ENCODE measurements at places on chromosomes 1 and 21. TPM values are rescaled to one million over a fixed set of nuclear protein-coding genes. Genes with fewer than 3 reads are reported as not detected.

- peak; percentile 64 for DNase-seq
These were observed 416.3 kb upstream of the USP24 start for GRCh38 chr1:55631509-55631908.

DNA sequence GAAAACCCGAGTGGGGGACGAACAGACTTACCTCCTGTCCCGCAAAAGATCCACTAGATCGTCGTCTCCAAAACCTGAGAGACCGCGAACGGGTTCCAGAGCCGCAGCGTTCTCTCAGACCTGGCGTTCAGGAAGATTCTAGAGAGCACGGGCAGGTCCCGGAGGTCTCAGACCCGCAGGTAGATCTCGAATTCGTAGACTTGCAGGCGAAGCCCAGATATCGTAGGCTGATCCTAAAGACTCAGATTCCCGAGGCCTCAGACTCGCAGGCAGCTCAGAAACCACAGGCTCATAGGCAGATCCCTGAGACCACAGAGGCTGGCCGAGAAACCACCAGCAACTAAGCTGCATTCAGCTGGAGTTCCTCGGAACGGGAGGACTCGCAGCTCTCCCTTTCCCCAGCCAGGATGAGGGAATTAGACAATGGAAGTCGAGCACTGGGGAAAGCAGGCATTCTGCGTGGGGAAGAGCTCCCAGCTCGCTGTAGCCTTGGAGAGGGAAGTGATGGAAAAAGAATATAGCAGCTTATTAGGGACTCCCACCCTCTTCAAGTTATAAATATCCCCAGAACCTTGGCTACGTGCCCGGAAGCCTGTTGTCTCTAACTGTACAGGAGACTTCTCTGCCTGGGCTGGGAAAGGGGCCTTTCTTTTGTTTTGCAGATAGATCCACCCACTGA is at the start of gene ZNF436:
ZNF436 (minus strand) TSS at position 502 of the 679 bp plus-strand sequence. CDS start 1,831 bp downstream, outside the sequence.
- peak; percentile 96 for DNase-seq

DNA sequence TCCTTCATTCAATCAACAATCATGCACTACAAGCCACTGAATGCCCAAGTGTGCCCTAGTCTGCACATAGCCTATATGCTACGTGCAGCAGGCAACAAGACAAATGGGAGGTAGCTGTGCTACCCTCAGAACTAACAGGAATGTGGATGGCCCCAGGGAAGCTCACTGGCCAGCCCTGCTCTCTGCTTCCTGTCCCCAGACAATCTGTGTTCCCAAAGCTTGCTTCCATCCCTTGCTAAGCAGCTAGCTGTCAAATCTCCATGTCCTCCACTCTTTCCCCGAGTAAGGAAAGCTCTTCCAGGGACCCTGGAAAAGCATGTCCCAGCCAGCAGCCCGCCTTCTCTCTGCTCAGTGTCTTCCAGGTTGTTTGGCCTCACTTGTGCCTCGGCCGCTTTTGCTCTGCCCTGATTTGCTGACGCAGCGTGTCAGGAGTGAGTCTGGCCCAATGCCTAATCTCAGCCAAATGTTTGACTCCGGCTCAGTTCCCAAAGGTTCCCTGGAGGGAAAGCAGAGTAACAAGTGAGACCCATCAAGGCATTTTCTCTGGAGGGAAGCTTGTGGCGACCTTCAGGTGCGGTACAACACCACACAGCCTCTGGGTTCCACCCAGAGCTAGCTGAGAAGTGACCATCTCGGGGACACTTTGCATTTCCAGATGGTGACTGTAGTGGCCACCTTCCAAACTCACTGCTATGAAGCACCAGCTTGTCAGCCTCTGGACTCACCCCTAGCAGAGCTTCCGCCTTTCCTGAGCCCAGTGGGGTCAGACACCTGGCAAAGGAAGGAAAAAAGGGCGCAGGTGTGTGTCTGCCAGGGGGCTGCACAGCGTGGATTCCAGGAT is 243.4 kb downstream of the RHOU start:
- peak; percentile 59 for DNase-seq

DNA sequence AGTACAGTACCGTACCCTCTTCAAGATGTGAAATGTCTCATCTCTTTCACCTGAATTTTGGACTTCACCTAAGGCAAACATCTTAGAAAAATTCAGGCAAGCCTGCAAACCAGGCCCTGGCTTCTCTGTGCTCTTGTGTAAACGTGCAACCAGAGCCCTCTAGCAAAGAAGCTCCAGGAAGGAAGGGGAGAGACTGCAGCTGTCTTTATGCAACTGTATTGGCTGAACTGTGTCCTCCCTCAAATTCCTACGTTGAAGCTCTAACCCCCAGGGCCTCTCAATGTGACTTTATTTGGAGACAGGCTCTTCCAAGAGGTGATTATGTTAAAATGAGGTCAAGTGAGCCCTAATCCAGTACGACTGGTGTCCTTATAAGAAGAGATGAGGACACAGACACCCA is 60.3 kb downstream of the SLC45A1 start:
- no peak for DNase-seq

DNA sequence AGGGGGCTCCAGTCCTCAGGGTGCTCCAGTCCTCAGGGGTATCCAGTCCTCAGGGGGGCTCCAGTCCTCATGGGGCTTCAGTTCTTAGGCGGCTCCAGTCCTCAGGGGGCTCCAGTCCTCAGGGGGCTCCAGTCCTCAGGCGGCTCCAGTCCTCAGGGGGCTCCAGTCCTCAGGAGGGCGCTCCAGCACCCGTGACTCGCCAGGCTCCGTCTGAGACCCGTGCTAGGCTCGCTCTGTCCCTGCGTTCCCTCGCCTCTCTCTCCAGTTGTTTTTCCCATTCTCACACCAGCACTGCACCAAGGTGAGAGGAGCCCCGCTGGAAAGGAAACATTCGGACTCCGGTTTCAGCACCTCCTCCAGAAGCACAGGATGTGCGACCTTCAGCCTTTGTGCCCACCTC is 9.4 kb upstream of the OR2M2 start:
- DNase-seq, result no peak

GRCh38 chr1:54117815-54118563 is 34.8 kb downstream of the CDCP2 start:
- DNase-seq, result no peak

- peak; percentile 82 for DNase-seq
These were observed 63.3 kb upstream of the WDR26 start for GRCh38 chr1:224497714-224498573.

- DNase-seq, result no peak
These were observed 17.6 kb downstream of the COQ8A start for GRCh38 chr1:226957714-226958113.

- DNase-seq, result peak; percentile 41
These were observed 14.6 kb downstream of the EFCAB7 start for GRCh38 chr1:63537940-63538339.

The RRP1 gene
- 18.2 TPM for total RNA-seq

The BEST4 gene
- total RNA-seq, result 0.09 TPM

The NPHS2 gene
- total RNA-seq, result not detected

The KCNA3 gene
- under 0.01 TPM for total RNA-seq
